ENCODE measurements at places on chromosomes 16 and 17.
A peak's percentile ranks its signal among the peaks of the same experiment; 100 is the strongest.

GRCh38 chr16:84357191-84357651 lies 11.1 kb upstream of the ATP2C2 start:
- no peak for DNase-seq

- DNase-seq = no peak
Measured at GRCh38 chr16:66408163-66409048, 18.7 kb upstream of the BEAN1 start.

- DNase-seq = peak; percentile 28
Measured at GRCh38 chr17:56593646-56594319, at the start of gene NOG. Gene NOG (plus strand): TSS chr17:56593699. CDS start chr17:56594224, 525 bp downstream.

- no peak for DNase-seq
Measured at GRCh38 chr16:19691161-19691711, 26.8 kb downstream of the KNOP1 start.

- no peak for DNase-seq
Measured at GRCh38 chr16:47213761-47214440, 70.2 kb upstream of the NETO2 start.

GRCh38 chr17:71342737-71343136 lies 778.1 kb upstream of the SOX9 start:
- no peak for DNase-seq

DNA sequence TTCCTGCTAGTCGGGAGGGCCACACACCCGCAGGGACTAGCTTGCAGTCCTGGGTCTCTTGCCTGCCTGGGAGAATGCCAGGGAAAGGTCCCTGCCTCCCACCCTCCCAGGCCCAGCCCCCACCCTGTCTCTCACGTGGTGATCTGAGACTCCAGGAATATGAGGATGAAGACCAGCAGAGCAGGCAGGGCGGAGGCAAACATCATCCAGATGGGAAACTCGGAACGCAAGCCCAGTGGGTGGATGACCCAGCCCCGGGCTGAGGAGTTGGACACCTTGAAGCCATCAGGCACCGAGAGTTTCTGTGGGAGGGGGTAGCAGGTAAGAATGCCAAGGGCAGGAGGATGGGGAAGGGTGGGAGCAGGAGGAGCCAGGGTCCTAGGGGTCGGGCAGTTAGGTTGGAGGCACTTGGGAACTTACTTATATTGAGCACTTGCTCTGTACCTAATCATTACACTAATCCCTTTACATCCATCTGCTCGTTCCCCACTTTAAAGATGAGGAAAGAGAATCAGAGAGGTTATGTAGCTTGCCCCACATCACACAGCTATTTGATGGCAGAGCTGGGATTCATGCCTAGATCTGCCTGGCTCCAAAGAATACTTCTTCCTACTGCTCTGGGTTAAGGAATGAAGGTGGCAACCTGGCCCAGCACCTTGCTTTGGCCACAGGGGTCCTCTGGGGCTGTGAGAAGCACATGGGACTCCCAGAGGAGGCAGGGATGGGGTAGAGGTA lies 13.4 kb downstream of the SLC4A1 start:
- no peak for DNase-seq

- DNase-seq = no peak
Measured at GRCh38 chr16:58466396-58466795, 33.5 kb upstream of the NDRG4 start.

GRCh38 chr17:42438600-42439567 lies 15.8 kb upstream of the CAVIN1 start:
- no peak for DNase-seq

- DNase-seq = no peak
Measured at GRCh38 chr17:28271431-28271830, 47.6 kb upstream of the TMEM97 start.

- no peak for DNase-seq
Measured at GRCh38 chr17:59783221-59784047, 76.0 kb downstream of the VMP1 start.

DNA sequence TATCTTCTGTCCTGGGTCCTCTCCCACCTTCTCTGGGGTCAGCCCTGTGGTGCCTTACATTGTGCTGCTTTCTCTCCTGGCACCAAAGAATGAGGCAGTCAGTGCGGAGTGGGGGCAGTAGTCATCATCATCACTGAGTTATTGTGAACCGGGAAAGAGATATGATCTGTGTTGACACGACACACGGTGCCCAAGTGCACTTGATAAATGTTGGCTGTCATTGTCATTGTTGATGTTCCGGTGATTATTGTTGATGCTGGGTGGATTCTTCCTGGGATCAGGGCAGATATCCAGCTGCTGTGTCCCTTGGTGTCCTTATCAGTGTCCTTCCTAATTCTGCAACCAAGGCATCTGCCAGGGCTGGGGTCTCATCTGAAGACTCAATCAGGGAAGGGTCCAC lies 121.7 kb downstream of the ABCC6 start:
- DNase-seq = no peak
